ENCODE measurements at places on chromosomes 4 and X. TPM values are rescaled to one million over a fixed set of nuclear protein-coding genes. Genes with fewer than 3 reads are reported as not detected.

- H3K4me3 ChIP-seq, result no peak overlapping the region
- H3K36me3 ChIP-seq, result no peaks in the 10 kb centered on the region
- no peaks in the 10 kb centered on the region for H3K4me1 ChIP-seq
- DNase-seq, result no peak
- peaks cover 2% of the 10 kb centered on the region for H3K27me3 ChIP-seq
Observed at GRCh38 chr4:183872531-183872930, 32.6 kb upstream of the STOX2 start.

GRCh38 chr4:157425897-157426296, 205.4 kb downstream of the GRIA2 start:
- no peaks in the 10 kb centered on the region for H3K4me1 ChIP-seq
- H3K27ac ChIP-seq, result no peak overlapping the region
- no peak overlapping the region for H3K4me3 ChIP-seq
- no peaks in the 10 kb centered on the region for H3K36me3 ChIP-seq
- H3K27me3 ChIP-seq, result no peaks in the 10 kb centered on the region

The ZNF182 gene
- total RNA-seq, result 9.3 TPM

- H3K4me1 ChIP-seq, result no peaks in the 10 kb centered on the region
- no peak overlapping the region for H3K4me3 ChIP-seq
- no peak overlapping the region for H3K27ac ChIP-seq
Observed at GRCh38 chrX:153868576-153869472, 17.1 kb downstream of the L1CAM start.

The AMER1 gene
- 3.2 TPM for total RNA-seq

The NMU gene
- not detected for total RNA-seq

- no peak overlapping the region for H3K4me3 ChIP-seq
- no peaks in the 10 kb centered on the region for H3K27me3 ChIP-seq
- H3K27ac ChIP-seq, result no peak overlapping the region
- no peaks in the 10 kb centered on the region for H3K36me3 ChIP-seq
- H3K4me1 ChIP-seq, result peaks cover 2% of the 10 kb centered on the region
Observed at GRCh38 chrX:106931831-106932491, 11.8 kb downstream of the CLDN2 start.

- no peaks in the 10 kb centered on the region for H3K27me3 ChIP-seq
- no peak overlapping the region for H3K27ac ChIP-seq
- DNase-seq, result no peak
- no peak overlapping the region for H3K4me3 ChIP-seq
Observed at GRCh38 chr4:33696586-33696985, 2547.7 kb downstream of the ARAP2 start.

The TBX22 gene
- not detected for total RNA-seq

GRCh38 chr4:118953276-118953675, 64.6 kb downstream of the SYNPO2 start:
- no peak overlapping the region for H3K27ac ChIP-seq
- no peak for DNase-seq
- no peaks in the 10 kb centered on the region for H3K4me1 ChIP-seq
- H3K4me3 ChIP-seq, result no peak overlapping the region

GRCh38 chrX:153408221-153408721, 3.0 kb upstream of the ZFP92 start:
- no peaks in the 10 kb centered on the region for H3K36me3 ChIP-seq
- H3K27ac ChIP-seq, result no peak overlapping the region
- H3K4me1 ChIP-seq, result peaks cover 7% of the 10 kb centered on the region
- H3K27me3 ChIP-seq, result no peaks in the 10 kb centered on the region
- no peak overlapping the region for H3K4me3 ChIP-seq

GRCh38 chrX:20026278-20026677, 35.4 kb upstream of the BCLAF3 start:
- H3K4me1 ChIP-seq, result peaks cover 5% of the 10 kb centered on the region
- H3K27me3 ChIP-seq, result no peaks in the 10 kb centered on the region
- no peaks in the 10 kb centered on the region for H3K36me3 ChIP-seq
- no peak for DNase-seq
- H3K4me3 ChIP-seq, result no peak overlapping the region
- H3K27ac ChIP-seq, result no peak overlapping the region

DNA sequence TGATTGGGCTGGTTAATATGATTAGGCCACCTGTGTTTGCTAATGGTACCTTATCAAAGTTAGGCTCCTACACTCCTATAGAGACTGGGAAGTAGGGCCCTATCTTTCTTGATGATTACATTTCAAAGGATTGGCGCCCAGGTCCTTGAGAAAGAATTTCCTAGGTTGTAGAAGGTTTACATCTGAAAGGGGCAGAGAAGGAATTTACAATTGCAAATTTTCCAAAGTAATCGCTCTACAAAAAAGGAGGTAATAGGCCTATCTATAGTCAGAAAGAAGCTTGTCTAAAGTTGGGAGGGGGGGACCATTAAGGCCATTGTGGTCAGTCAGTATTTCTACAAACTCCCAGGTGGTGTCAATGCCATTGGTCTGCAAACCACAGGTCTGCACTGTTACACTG, 638.4 kb downstream of the IL1RAPL1 start:
- no peak overlapping the region for H3K4me3 ChIP-seq
- no peak overlapping the region for H3K27ac ChIP-seq
- H3K4me1 ChIP-seq, result no peaks in the 10 kb centered on the region

- no peaks in the 10 kb centered on the region for H3K36me3 ChIP-seq
- DNase-seq, result no peak
- H3K27me3 ChIP-seq, result peaks cover 4% of the 10 kb centered on the region
- H3K4me3 ChIP-seq, result no peak overlapping the region
- no peak overlapping the region for H3K27ac ChIP-seq
Observed at GRCh38 chr4:145979160-145979559, 40.5 kb upstream of the ZNF827 start.

DNA sequence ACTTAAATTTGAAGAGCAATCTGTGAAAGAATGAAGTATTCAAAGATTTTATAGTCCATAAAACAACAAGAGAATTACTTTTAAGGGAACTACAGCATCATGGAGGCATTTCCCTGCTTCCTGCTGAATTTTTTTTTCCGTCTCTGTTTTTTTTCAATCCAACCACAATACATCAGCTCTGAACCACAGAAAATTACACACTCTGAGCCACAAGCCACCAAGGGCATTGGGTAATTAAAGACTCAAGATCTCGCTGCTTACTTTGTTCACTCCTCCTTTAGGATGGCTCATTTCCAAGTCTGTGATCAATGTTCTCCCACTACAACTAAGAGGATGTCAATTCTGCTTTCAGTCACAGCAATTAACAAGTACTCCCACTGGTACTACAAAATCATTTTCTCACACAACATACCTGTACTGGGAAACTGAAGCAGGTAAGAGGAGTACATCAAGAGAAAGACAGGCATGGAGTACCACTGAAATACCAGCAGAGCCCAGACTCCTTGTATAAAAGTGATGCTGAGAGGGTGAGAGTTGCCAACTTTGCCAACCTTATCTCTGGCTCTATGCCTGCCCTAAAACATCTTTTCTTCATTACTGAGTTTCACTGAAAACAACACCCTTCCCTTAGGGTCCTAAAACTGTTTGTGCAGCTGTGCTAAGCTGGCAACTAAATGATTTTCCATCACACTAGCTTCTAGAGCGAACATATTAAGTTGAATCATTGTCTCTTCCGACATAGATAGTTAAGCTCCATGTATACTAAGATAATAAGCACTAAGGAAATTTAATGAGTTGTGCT, 105.8 kb upstream of the MAGEB18 start:
- no peak overlapping the region for H3K27ac ChIP-seq
- no peak overlapping the region for H3K4me3 ChIP-seq
- no peaks in the 10 kb centered on the region for H3K4me1 ChIP-seq
- no peak for DNase-seq
- H3K36me3 ChIP-seq, result no peaks in the 10 kb centered on the region
- no peaks in the 10 kb centered on the region for H3K27me3 ChIP-seq

GRCh38 chr4:86957215-86957614, 22.4 kb downstream of the AFF1 start:
- H3K4me3 ChIP-seq, result no peak overlapping the region
- H3K27ac ChIP-seq, result peak overlapping the region; percentile 40
- no peaks in the 10 kb centered on the region for H3K27me3 ChIP-seq
- H3K36me3 ChIP-seq, result peaks cover 23% of the 10 kb centered on the region
- peaks cover 53% of the 10 kb centered on the region for H3K4me1 ChIP-seq
- no peak for DNase-seq

The MTNR1A gene
- not detected for total RNA-seq

GRCh38 chr4:124322234-124323065, 390.1 kb downstream of the ANKRD50 start:
- no peak overlapping the region for H3K27ac ChIP-seq
- peaks cover 3% of the 10 kb centered on the region for H3K27me3 ChIP-seq
- no peaks in the 10 kb centered on the region for H3K36me3 ChIP-seq
- no peak overlapping the region for H3K4me3 ChIP-seq

- peaks cover 41% of the 10 kb centered on the region for H3K36me3 ChIP-seq
- H3K27ac ChIP-seq, result peak overlapping the region; percentile 97
- no peaks in the 10 kb centered on the region for H3K27me3 ChIP-seq
- peaks cover 45% of the 10 kb centered on the region for H3K4me1 ChIP-seq
Observed at GRCh38 chr4:183445097-183445428, 627 bp downstream of the CDKN2AIP start.

The CWH43 gene
- total RNA-seq, result not detected

The ARAP2 gene
- total RNA-seq, result 42.5 TPM

DNA sequence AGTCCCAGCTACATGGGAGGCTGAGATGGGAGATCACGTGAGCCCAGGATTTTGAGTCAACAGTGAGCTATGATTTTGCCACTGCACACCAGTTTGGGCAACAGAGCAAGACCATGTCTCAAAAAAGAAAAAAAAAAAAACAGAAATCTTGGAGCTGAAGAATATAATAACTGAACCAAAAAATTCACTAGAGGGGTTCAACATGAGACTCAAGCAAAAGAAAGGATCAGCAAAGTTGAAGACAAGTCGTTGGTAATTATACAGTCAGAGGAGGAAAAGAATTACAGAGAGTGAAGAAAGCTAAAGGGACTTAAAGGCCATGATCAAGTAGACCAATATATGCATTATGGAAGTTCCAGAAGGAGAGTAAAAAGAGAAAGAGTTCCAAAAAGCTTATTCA, 26.9 kb downstream of the SHROOM4 start:
- DNase-seq, result no peak
- peaks cover 4% of the 10 kb centered on the region for H3K27me3 ChIP-seq
- no peak overlapping the region for H3K4me3 ChIP-seq
- H3K36me3 ChIP-seq, result no peaks in the 10 kb centered on the region

The CCDC120 gene
- total RNA-seq, result 3.6 TPM

The HPGDS gene
- total RNA-seq, result not detected

DNA sequence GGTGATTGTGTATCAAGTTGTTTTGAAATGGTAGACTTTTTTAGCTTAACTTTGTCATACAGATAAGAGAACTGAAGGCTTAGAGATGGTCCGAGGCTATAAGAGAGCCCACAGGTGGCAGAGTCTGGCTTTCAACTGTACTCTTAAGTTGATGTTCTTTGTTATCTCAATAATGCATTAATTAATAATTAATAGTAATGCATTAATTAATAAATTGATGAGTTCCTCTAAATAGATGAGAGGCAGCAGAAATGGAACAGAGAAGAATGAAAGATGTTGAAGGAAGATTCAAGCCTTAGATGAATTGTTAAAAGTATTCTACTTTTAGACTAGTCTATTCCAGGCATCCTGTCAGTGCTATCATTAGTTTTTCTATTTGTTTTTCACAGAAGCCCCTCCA, 22.4 kb downstream of the NUDT9 start:
- no peaks in the 10 kb centered on the region for H3K4me1 ChIP-seq
- no peak for DNase-seq
- no peak overlapping the region for H3K4me3 ChIP-seq
- H3K36me3 ChIP-seq, result peaks cover 18% of the 10 kb centered on the region

The GAGE12E gene
- total RNA-seq, result not detected

DNA sequence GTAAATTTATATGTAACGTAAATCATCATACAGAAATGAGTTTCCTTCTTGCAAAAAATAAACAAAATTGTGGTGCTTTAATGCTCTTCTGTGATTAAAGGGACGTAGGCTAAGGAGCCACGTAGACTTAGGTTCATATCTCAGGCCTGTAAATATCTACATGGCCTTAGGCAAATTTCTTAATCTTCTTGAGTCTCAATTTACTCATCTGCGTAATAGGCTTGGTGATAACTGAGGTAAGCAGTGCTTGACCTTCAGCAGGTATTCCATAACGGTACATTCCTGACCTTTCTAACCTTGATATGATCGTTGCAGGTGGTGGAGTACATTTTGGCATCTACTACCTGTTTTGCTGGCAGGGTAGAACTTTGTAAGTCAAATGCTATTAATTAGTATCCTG, 65.2 kb upstream of the TLR3 start:
- peaks cover 7% of the 10 kb centered on the region for H3K27me3 ChIP-seq
- no peak overlapping the region for H3K27ac ChIP-seq
- DNase-seq, result no peak
- H3K4me1 ChIP-seq, result no peaks in the 10 kb centered on the region
- H3K36me3 ChIP-seq, result no peaks in the 10 kb centered on the region

The MAGEE2 gene
- total RNA-seq, result not detected
